ENCODE measurements at places on chromosomes 1 and 21. TPM values are rescaled to one million over a fixed set of nuclear protein-coding genes. Genes with fewer than 3 reads are reported as not detected.

The SPRR1B gene
- total RNA-seq, result not detected

The UMODL1 gene
- total RNA-seq, result not detected

GRCh38 chr1:41278076-41278475 is 36.0 kb upstream of the SCMH1 start:
- no peak for DNase-seq

DNA sequence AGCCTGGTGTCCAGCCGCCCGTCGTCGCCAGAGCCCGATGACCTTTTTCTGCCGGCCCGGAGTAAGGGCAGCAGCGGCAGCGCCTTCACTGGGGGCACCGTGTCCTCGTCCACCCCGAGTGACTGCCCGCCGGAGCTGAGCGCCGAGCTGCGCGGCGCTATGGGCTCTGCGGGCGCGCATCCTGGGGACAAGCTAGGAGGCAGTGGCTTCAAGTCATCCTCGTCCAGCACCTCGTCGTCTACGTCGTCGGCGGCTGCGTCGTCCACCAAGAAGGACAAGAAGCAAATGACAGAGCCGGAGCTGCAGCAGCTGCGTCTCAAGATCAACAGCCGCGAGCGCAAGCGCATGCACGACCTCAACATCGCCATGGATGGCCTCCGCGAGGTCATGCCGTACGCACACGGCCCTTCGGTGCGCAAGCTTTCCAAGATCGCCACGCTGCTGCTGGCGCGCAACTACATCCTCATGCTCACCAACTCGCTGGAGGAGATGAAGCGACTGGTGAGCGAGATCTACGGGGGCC is 1.2 kb downstream of the OLIG2 start:
- peak; percentile 27 for DNase-seq

GRCh38 chr1:238143038-238143437 is 252.3 kb upstream of the ZP4 start:
- DNase-seq, result no peak

DNA sequence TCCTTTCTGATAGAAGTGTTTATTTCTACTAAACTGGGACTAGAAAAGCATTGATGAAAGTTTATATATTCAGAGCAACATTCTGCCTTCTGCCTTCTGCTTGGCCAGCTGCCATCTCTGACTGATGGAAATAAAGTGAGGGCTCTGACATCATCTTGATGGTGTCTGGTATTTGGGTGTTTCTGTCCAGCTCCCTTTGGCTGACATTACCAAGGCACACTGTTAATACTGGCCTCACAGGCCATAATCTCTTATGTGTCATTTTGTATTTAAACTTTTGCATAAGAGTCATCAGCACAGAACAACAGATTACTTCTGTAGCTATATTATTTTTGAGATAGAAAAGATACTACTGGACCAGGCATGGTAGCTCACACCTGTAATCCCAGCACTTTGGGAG is 216.9 kb downstream of the RYR2 start:
- DNase-seq, result no peak

All from kidney (tissue), 22 donors.